ENCODE measurements at places on chromosomes 13 and 19.

DNA sequence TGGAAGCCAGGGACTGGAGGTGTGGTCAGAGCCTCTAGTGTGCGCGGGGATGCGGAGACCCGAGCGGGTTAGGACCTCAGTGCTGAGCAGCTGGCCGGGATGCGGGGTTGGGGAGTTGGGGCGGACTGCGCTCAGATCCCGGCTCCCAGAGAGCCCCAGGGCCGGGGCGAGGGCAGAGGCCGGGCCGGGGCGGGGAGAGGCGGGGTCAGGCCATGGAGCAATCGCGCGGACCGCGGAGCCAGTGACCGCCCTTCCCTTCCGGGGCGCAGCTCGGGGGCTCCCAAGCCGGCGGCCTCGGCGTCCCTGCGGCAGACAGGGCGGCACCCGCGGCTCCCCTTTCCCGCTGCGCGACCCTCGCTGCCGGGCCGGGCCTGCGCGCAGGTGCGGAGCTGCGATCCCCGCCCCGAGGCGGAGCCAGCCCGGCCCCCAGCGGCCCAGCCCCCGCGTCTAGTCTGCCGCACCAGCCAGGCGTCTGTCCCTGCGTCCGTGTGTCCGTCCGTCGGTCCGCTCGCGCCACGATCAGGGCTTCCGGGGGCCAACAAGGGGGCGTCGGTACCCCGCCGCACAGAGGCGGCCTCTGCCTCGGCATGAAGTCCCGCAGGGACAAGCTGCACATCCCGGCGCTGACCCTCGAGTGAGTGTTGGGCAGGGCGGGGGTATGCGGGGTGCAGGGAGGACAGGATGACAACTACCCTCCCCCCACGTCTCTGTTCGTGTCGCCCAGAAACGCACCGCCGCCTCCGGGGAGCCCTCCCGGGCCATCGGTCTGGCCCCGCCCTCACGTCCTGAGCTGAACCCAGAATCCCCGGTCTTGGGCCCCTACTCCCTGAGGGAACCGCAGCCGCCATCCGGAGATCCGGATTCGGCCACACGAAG is 12.4 kb downstream of the MAST3 start:
- no peak for DNase-seq

DNA sequence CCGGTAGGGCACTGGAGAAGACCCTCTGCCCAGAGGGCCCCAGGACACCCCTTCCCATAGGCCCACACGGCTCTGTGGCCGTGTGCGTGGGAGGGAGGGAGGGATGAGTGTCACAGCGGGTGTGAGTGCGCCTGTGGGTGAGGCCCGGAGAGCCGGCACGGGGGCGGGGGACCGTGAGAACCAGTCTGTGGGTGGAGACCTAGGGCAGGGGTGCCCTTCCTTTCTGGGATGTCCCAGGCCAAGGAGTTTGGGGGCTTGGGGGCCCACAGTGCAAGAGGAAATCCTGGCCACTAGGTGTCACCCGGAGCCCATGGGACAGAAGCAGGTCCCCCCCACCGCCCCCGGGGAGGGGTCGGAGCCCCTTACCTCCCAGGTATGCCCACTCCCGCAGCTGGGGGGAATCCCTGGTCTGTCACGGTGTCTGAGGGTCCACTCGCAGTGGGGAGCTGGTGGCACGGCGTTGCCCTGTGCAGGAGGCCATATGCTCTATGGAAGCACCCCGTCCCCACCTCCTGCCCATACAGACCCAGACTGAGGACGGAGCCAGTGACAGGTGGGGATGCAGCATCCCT is 16.0 kb upstream of the SLC7A10 start:
- DNase-seq, result no peak

DNA sequence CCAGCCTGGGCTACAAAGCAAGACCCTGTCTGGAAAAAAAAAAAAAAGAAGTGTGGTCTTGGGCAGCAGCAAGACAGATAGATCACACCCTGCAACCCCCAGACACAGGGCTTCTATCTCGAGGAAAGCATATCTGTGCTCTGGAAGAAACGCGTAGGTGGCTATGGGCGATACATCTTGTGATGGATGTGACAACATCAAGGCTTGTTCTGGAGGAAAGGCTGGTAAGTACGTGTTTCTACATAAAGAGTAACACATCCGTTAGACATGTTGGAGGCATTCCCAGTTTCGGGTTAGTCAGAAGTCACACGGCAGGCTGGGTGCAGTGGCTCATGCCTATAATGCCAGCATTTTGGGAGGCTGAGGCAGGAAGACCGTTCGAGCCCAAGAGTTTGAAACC is 6.6 kb upstream of the DHDH start:
- DNase-seq, result no peak

DNA sequence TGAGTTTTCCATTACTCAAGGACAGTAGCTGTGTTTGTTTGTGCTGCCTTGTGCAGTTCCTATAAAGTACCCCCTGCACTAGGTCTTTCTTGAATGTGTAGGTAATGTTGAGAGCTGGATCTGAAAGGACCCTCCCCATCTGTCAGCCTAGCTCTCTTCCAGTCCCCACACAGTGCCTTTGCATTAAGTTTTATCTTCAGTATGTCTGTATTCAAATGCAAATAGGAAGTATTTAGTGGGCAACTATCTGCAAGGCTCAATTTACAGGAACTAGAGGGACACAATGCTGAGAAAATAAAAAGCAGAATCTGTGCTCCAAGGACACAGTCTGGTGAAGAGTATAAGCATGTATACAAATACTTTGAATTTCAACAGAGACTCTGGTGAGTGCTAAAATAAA is 558.5 kb downstream of the RFC3 start:
- no peak for DNase-seq

DNA sequence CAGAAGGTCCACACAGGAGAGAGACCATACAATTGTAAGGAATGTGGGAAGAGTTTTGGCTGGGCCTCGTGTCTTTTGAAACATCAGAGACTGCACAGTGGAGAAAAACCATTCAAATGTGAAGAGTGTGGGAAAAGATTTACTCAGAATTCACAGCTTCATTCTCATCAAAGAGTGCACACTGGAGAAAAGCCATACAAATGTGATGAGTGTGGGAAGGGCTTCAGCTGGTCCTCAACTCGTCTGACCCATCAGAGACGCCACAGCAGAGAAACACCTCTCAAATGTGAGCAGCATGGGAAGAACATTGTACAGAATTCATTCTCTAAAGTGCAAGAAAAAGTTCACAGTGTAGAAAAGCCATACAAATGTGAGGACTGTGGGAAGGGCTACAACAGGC is 5.4 kb upstream of the ZNF225 start:
- no peak for DNase-seq

DNA sequence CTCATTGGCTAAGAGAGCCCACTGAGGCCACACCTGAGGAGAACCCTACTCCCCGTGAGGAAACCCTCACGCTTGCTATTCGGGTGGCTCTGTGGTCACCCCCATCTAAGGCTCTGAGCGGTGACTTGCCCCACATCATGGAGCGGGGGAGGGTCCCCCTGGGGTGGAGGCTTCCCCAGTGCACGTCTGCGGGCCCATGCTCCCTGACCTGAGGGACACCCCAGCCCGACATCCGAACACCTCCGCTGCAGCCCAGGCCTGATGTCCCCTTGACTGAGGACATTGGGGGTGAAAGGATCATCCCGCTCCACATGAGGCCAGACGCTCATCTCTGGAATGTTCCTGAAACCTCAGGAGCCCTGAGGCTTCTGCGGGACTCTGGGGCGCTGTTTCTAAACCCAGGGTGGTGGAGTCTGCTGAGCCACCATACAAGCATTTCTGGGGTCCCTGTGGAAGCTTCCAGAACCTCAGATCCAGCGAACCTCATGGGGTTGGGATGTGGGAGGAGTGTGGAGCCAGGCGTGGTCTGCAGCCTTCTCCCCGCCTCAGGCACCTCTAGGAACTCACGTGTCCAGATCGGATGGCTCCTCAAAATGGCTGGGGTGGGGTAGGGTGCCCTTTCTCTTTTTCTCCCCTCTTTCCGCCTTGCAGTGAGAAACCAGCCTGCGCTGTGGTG is 19.9 kb downstream of the TMED1 start:
- no peak for DNase-seq

GRCh38 chr19:46710687-46711086 is 6.2 kb downstream of the PRKD2 start:
- DNase-seq, result no peak

- DNase-seq, result no peak
Measured at GRCh38 chr13:79406597-79406908, 498 bp upstream of the RBM26 start.

GRCh38 chr13:75806117-75806516 is 170.0 kb downstream of the LMO7 start:
- no peak for DNase-seq

DNA sequence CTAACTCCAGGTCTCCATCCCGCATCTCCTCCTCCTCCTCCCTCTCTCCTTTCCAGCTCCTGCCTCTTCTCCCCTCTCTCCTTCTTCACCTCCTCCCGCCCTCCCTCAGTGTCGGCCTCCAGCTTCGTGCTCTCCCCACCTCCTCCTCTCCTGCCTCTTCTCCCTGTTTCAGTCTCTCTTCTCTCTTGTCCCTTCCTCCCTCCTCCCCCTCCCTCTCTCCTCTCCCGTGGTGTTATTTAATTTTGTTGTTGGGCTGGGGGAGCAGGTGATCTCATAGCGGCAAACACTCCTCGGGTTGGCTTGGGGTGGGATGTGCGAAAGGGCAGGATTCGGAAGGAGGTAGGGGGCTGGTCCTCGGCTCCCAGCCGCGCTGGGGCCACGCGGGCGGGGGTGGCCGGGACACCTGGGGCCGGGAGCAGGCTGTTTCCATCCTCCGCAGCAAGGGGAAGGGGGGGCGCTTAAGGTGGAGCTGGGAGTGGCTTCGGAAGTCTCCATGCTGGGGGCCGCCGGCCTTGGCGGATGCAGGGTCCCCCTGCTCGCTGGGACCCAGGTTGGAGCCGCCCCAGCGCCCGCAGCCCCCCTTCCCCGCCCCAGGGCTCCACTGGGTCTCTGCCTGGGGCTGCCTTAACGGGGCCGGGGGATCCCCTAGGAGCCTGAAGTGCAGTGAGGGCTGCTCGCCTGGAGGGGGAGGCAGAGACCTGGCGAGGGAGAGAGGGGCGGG is at the start of gene CA11:
TSS of gene CA11 (minus strand) at position 187 of the 721 bp plus-strand sequence. CDS start 555 bp downstream, outside the sequence.
- peak; percentile 74 for DNase-seq

DNA sequence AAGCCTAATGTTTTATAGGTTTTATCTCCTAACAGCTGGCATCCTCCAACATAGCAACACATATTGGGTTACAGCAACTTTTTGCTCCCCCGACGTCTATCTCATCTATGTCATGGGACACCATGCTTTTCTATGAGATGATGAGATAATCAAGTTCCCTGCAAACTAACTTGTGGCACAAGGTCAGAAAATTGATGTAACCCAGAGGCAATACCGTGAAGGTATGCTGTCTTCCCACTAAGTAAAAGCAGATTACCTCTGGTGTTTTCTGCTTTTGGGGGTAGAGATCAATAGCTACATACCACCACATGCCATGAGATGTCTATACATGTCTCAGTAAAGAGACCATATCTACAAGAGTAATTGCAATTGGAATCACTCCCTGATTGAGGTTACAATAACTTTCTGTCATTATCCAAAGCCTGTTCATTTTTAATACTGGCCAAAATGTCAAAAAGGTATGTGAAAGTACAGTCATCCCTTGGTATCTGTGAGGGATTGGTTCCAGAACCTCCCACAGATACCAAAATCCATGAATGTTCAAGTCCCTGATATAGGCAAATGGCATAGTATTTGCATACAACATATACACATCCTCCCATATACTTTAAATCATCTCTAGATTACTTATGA is 131.3 kb downstream of the CYSLTR2 start:
- DNase-seq, result no peak

DNA sequence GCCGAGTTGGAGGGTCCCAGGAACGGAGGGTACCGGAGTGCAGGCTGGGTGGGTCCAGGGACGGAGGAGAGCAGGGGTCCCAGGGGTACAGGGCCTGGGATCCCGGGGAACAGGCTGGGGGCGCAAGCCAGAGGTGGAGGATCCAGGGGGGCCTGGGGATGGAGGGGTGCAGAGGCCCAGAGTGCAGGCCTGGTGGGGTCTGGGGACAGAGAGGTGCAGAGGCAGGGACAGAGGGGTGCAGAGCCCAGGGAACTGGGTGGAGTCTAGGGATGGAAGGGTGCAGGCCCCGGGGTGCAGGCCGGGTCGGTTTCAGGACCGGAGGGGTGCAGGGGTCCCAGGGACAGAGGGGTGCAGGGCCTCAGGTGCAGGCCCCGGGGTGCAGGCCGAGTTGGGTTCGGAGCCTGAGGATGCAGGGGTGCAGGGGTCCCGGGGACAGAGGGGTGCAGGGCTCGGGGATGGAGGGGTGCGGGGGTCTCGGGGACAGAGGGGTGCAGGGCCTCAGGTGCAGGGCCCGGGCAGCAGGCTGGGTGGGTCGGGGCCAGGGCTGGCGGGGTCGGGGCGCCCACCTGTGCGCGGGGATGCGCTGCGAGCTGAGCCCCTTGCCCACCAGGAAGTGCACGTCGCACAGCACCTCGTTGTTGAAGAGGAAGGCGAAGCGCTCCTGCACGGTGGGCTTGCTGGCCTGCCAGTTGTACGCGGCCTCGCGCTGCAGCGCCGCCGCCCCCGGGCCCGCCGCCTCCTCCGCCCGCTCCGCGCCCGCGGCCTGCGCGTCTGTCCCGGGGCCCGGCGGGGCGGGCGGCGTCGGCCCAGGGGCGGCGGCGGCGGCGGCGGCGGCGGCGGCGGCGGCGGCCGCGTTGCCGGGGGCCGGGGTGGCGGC is 545 bp downstream of the BTBD2 start:
- no peak for DNase-seq

DNA sequence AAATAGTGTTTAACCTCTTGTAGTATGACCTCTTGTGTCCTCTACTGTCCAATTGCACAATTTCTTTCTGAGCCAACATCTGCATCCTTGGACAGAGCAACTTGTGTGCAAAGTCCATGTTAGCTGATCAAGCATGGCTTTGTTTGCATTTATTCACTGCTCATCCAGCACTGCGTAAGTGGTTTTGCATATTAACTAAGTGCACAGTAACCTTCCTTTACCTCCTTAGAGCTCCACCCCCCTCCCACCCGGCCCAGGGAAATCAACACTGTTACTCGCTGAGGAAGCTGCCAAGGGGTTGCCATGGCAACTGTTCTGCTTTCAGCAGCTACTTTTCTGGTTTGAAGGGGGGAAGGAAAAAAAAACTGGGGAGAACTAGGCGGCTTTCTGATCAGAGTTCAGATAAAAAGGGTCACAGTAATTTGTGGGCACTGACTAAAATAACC is 153.5 kb upstream of the KLF12 start:
- DNase-seq, result peak; percentile 47

- no peak for DNase-seq
Measured at GRCh38 chr13:57629821-57630235, 1.7 kb upstream of the PCDH17 start.

DNA sequence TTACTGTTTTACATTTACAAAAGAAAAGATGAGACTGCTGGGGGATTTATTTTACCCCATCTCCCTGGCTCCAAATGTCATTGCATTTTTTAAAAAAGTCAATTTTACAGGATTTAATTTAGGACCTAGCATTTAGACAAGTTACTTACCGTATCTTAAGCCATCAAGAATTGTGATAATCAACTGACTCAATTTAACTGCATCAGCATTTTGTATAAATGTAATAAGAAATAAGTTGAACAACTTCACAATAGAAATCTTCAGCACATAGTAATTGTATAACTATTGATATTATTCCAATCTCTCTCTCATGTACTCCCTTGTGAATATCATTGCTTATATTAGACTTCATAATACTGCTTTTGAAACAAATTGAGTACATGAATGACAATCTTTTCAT is 907.5 kb upstream of the SLC10A2 start:
- DNase-seq, result no peak

GRCh38 chr19:7629347-7630054 is at the start of the genes PET100 and XAB2:
Gene PET100, plus strand, starts transcription at chr19:7629793. Its CDS starts 41 bp downstream, at chr19:7629834.
Gene XAB2, minus strand, starts transcription at chr19:7629545. Its CDS starts 18 bp downstream, at chr19:7629527.
- DNase-seq, result peak; percentile 98

GRCh38 chr19:19224852-19225494 is 13.2 kb downstream of the NCAN start:
- no peak for DNase-seq

- DNase-seq, result no peak
Measured at GRCh38 chr19:7393939-7394730, 45.4 kb downstream of the ARHGEF18 start.

Measured in cerebellar nuclear complex (tissue), 1 donor.